ENCODE measurements at places on chromosomes 6 and 20.

GRCh38 chr6:168132531-168133167, 53.6 kb upstream of the FRMD1 start:
- no peak for DNase-seq

DNA sequence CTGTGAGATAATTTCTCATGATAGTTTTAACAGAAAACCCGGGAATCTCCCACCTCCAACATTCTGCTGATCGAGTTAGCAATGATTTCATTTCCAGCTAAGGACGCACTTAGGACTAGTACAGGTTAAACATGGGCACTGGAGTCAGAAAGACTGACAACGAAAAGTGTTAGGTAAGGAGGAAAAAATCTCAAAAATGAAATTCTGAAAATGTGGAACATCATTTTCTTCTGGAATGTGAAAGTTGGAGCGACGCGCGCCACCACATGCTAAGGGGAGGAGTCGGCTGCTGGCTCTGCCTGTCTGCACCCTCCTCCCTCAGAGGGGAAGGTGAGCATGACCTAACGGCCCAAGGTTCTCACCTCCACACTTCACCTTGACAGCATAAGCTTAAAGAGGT, 221.6 kb upstream of the KCNG1 start:
- DNase-seq, result no peak

DNA sequence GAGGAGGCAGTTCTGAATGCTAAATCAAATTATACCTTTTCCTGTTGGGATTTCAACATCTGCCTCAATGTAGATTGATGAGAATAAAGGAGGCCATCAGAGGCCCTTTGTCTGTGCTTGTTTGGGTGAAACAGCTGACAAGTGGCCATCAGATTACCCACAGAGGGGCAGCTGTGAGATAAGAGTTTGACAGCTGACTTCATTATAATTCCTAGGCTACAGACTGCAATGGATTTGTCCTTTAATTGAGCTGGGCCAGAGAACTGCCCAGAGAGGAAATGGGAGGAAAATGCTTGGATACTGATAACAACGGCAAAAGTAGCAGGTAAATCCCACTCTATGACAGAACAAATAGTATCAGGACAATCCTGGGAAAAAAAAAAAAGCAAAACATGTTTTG, 649.4 kb downstream of the HDGFL1 start:
- no peak for DNase-seq

DNA sequence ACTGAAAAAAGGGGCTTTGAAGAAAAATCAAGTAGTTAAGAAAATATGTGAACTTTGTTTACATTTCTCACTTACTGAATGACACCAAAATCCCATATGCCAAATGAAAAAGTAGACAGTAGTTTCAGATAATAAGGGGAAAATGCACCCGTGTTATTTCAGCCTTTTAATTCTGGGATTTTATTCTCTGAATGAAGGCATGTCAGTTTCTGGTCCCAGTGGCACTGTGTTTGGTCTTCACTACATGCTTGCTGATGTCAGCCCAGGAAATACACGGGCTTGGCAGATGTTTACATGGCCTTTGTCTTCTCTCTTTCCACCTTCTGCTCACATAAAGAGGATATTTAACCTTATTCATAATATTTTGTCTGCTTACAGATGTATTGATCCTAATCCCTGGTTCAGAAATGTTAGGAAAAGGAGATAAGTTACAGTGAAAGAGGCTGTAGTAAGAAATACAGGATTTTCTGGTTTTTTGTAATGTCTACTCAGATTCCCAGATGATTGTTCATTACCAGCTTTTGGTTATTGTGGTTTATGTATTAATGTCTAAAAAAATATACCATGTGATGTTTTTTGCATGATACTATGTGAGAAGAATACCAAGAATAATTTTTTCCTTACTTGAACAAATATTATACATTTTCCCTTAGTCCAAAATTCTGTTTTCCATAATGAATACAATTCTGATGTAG, 27.7 kb downstream of the DSE start:
- DNase-seq, result no peak
